IMR-90 (cell line): ENCODE measurements at places on chromosomes 4 and X. TPM values are rescaled to one million over a fixed set of nuclear protein-coding genes. Genes with fewer than 3 reads are reported as not detected.

TENM3 gene
- 127 and 173 TPM in 2 replicates for total RNA-seq

NDUFB11 gene
- 17.0 and 24.4 TPM in 2 replicates for total RNA-seq

DNA sequence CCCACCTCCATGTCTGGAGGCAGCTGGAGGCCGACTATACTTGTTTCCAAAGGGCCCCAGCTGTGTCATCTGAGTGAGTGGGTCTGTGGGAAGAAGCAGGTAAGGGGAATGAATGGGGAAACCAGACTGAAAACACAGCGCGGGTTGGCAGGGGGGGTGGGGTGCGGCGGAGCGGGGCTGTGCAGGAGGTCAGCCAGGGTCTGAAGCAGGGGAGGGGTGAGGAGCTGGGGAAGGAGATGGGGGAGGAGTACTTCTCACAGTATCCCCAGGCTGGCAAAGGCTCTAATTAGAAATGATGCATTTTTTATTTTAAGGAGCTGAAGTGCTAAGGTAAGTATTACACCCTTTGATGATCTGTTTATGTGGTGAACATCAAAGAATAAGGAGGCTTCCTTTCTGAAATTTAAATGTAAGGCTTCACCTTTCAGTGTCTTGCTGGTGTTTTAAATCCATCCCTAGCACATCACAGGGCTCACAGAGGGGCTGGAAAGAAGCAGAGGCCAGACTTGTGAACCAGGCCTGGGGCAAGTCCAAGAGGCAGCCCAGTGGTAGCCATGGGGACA, 37.5 kb downstream of the SMIM20 start:
- H3K4me3 ChIP-seq = no peak overlapping the region
- no peak overlapping the region for H3K27ac ChIP-seq
- peaks cover 1% of the 10 kb centered on the region; the same call in 1 of the 2 replicates for H3K4me1 ChIP-seq
- peaks cover 27% of the 10 kb centered on the region for H3K27me3 ChIP-seq
- no peak for DNase-seq

DNA sequence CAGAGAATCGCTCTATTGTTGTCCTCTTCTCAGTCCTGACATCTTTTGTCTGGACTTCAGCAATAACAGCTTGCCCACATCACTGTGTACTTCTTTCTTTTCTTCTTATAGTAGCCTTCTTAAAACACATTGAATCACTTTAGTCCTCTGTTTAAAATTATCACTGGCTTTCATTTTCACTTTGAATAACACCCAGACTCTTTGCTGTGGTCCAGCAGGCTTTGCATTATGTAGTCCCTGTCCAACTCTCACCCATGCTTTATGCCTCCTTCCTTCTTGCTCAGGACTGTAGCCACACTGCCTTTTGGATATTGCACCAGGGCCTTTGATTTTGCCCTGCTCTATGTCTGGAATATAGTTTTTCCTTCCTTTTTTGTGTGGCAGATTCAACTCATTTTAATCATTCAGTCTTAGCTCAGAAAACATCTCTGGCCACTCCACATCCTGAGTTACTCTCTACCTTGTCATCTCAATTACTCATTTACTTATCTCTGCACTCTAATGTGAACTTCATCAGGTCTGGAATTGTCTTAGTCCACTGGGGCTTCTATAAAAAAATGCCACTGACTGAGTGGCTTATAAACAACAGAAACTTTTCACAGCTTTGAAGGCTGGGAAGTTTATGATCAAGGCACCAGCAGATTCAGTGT, 168.2 kb downstream of the C4orf33 start:
- no peak overlapping the region for H3K27ac ChIP-seq
- no peaks in the 10 kb centered on the region for H3K27me3 ChIP-seq
- DNase-seq = no peak
- H3K4me3 ChIP-seq = no peak overlapping the region
- H3K36me3 ChIP-seq = no peaks in the 10 kb centered on the region
- no peaks in the 10 kb centered on the region for H3K4me1 ChIP-seq

DNA sequence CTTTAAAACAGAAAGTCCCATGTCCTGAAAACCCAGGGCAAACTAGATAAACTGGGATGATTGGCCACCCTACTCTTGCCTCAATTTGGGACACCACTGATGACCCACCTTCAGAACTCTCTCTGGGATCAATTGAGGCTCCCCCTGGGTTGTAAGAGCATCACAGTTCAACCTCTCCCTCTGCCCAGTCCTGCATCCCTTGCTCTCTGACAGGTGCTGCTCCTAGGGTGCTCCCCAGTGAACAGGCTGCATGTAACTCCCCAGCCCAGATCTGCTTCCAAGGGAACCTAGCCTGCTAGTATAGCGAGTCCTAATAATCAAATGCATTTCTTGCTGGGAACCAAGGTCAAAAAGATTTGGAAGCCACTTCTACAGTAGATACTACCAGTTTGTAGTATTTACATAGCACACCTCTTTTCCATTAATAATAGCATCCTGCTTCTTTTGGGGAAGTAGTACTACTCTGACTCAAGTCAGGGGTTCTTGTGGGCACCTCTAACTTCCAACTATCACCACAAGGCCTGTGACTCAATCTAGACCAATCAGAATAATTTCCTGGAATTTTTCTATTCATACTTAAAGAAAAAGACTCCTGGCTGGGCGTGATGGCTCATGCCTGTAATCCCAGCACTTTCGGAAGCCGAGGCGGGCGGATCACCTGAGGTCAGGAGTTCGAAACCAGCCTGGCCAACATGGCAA, 42.1 kb upstream of the SPINK2 start:
- no peaks in the 10 kb centered on the region for H3K36me3 ChIP-seq
- no peak overlapping the region for H3K4me3 ChIP-seq
- DNase-seq = peak; percentile 5
- no peaks in the 10 kb centered on the region for H3K4me1 ChIP-seq

PF4V1 gene
- total RNA-seq = not detected in 2 replicates
